ENCODE measurements at places on chromosomes 7 and 10. TPM values are rescaled to one million over a fixed set of nuclear protein-coding genes. Genes with fewer than 3 reads are reported as not detected.

AKR1C4 gene
- not detected for total RNA-seq

ZNF12 gene
- total RNA-seq, result 17.2 TPM

TRA2A gene
- 38.5 TPM for total RNA-seq

LRRC61 gene
- total RNA-seq, result 11.2 TPM

NEUROD6 gene
- total RNA-seq, result not detected

CFAP58 gene
- 0.55 TPM for total RNA-seq

LIPK gene
- not detected for total RNA-seq

PKD1L1 gene
- total RNA-seq, result 0.27 TPM

DDX56 gene
- 56.1 TPM for total RNA-seq

PPP1R17 gene
- total RNA-seq, result not detected

ZNF488 gene
- total RNA-seq, result not detected

CAPZA2 gene
- total RNA-seq, result 234 TPM

TRIM50 gene
- 0.71 TPM for total RNA-seq

SMC3 gene
- total RNA-seq, result 30.2 TPM

GRCh38 chr10:121886997-121887622, 40.7 kb downstream of the ATE1 start:
- H3K36me3 ChIP-seq, result no peaks in the 10 kb centered on the region
- no peak overlapping the region for H3K27ac ChIP-seq
- H3K27me3 ChIP-seq, result no peaks in the 10 kb centered on the region

DNA sequence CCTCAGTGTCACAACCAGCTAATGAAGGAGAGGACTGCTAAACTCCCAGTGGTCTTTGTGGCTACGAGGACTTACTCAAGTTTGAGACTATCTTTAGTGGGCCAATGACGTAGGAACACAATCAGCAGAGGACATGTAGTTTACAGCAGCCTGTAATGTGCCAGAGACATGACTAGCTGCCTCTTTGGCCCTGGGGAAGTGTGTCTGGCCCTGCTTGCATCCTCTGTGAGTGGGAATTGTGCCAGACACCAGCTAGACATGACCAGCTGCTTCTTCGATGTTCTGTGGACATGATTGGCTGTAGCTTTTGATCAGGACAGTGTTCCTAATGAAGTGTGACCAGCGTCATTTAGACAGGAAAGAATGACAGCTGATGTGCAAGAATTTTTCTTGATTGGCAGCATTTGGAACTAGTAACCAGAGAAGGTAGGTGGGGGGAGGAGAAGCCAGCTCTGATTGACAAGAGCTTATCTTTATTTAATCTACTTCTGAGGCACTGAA, 141.7 kb downstream of the AUTS2 start:
- H3K27ac ChIP-seq, result peak overlapping the region; percentile 9
- no peak overlapping the region for H3K4me3 ChIP-seq
- no peaks in the 10 kb centered on the region for H3K27me3 ChIP-seq
- H3K36me3 ChIP-seq, result no peaks in the 10 kb centered on the region
- DNase-seq, result peak; percentile 82
- H3K4me1 ChIP-seq, result peaks cover 30% of the 10 kb centered on the region

- DNase-seq, result peak; percentile 43
- H3K4me3 ChIP-seq, result no peak overlapping the region
- no peak overlapping the region for H3K27ac ChIP-seq
- H3K27me3 ChIP-seq, result no peaks in the 10 kb centered on the region
- no peaks in the 10 kb centered on the region for H3K4me1 ChIP-seq
- no peaks in the 10 kb centered on the region for H3K36me3 ChIP-seq
These were observed 186.4 kb downstream of the EBF3 start for GRCh38 chr10:129777687-129778086.

GRCh38 chr10:104300736-104301292, 31.8 kb downstream of the GSTO2 start:
- H3K27ac ChIP-seq, result peak overlapping the region; percentile 92
- no peak overlapping the region for H3K4me3 ChIP-seq
- H3K36me3 ChIP-seq, result no peaks in the 10 kb centered on the region
- H3K27me3 ChIP-seq, result no peaks in the 10 kb centered on the region
- peak; percentile 91 for DNase-seq

- H3K4me3 ChIP-seq, result no peak overlapping the region
- peaks cover 30% of the 10 kb centered on the region for H3K4me1 ChIP-seq
- no peaks in the 10 kb centered on the region for H3K27me3 ChIP-seq
These were observed 3.3 kb downstream of the TMEM140 start for GRCh38 chr7:135151132-135151531.

DNA sequence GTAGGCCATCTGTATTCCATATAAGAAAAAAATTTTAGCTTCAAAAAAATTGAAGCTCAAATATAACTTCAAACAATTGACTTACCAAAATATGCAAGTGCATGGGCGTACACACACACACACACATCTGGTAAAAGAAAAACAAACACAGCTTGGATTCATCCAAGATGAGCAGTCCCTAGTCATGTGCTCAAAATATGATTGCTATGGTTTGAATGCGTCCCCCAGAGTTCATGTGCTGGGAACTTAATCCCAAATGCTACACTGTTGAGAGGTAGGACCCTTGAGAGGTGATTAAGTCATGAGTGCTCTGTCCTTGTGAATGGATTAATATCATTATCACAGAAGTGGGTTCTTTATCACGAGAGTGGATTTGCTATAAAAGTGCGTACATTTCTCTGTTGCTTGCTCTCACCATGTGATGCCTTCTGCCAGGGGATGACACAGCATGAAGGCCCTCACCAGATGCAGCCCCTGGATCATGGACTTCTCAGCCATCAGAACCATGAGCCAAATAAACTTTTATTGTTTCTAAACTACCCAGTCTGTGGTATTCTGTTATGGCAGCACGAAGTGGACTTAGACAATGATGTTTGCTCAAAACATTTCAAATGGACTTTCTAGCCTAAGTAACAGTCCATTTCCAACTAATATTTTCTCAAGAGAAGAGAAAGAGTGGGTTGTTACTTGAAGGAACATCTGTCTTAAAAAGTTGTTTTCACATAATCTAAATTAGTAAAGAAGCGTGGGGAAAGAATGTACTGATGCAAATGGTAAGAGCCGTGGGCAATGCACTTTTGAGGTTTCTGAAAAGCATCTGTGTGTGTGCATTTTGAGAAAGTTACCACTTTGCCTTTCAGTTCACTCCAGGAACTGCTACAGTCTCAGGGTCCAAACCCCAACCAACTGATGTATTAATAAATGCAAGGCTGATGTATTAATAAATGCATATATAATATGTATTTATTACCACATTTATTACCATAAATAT, 15.1 kb upstream of the SVIL start:
- H3K36me3 ChIP-seq, result no peaks in the 10 kb centered on the region
- DNase-seq, result no peak
- peaks cover 84% of the 10 kb centered on the region for H3K4me1 ChIP-seq
- peak overlapping the region; percentile 90 for H3K27ac ChIP-seq
- H3K27me3 ChIP-seq, result no peaks in the 10 kb centered on the region
- H3K4me3 ChIP-seq, result no peak overlapping the region

- H3K27me3 ChIP-seq, result no peaks in the 10 kb centered on the region
- H3K4me1 ChIP-seq, result peaks cover 4% of the 10 kb centered on the region
- no peaks in the 10 kb centered on the region for H3K36me3 ChIP-seq
- H3K27ac ChIP-seq, result no peak overlapping the region
These were observed 66.4 kb upstream of the MRLN start for GRCh38 chr10:59819683-59820082.

DNA sequence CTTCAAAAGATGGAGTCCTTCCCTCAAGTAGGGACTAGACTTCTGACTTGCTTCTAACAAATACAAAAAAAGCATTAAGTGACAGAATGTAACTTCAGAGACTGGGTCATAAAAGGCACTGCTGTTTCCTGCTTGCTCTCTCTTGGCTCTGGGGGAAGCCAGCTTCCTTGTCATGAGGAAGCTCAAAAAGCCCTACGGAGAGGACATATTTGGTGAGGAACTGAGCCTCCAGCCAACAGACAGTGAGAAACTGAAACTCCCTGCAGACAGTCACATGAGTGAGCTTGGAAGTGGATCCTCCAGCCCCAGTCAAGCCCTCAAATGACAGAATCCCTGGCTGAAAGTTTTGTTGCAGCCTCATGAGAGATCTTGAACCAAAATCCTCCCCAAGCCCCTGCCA, 26.3 kb upstream of the SLC35G1 start:
- no peak overlapping the region for H3K27ac ChIP-seq
- no peaks in the 10 kb centered on the region for H3K27me3 ChIP-seq
- H3K4me1 ChIP-seq, result no peaks in the 10 kb centered on the region
- no peaks in the 10 kb centered on the region for H3K36me3 ChIP-seq
- H3K4me3 ChIP-seq, result no peak overlapping the region

DNA sequence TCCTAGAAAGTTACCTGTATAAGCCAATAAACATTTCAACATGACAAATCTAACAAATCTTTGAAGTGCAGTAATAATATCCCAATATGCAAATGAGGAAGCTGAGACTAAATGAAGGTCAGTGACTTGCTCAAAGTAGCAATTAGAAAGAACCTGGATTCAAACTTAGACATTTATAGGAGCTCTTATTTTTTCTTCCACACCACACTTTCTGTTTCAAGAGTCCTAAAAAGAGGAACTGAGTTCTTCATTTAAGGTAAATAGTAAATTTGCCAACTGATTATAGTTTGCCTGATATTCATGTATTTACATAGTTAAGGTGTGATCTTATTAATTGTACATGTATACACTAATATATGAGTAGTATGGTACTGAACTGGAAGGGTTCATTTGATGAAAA, 44.0 kb downstream of the KLHDC10 start:
- H3K36me3 ChIP-seq, result peaks cover 8% of the 10 kb centered on the region
- no peak overlapping the region for H3K27ac ChIP-seq
- no peak overlapping the region for H3K4me3 ChIP-seq
- H3K4me1 ChIP-seq, result no peaks in the 10 kb centered on the region
- H3K27me3 ChIP-seq, result no peaks in the 10 kb centered on the region
- DNase-seq, result no peak

DNA sequence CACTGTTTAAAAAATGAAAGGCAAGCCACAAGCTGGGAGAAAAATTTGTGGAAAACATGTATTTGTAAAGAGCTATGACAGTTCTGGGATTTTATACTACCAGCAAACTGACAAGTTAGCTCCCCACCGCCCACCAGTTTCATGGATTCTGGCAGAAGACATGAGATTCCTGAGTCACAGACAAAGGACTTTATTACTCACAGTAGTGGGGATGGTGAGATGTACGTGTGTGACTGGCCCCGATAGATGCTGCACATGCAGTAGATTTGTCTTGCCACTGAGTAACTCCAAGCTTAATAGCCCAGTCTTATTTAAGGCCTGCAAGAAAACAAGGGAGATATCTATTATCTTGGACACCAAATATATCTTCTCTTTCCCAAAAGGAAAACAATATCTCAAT, 281.7 kb downstream of the AHR start:
- H3K4me1 ChIP-seq, result no peaks in the 10 kb centered on the region
- no peaks in the 10 kb centered on the region for H3K27me3 ChIP-seq
- no peak overlapping the region for H3K27ac ChIP-seq
- no peak for DNase-seq

DNA sequence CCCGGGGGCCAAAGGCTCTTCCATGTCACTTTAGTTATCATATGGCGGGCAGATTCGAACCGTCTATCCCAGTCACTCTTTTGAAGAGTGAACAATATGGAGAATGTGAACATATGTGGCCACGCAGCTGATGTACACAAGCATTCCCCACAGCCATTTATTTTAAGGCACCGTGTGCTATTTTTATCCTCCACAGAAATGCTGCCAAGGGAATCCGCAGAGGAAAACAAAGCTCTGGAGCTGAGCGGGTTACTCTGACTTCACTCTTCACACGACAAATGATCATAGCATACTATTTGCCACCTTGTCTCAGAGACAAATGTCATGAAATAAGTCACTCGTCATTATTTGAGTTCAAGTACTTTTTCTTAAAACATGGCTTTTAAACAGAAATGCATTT, 100.3 kb downstream of the CTBP2 start:
- H3K4me1 ChIP-seq, result peaks cover 100% of the 10 kb centered on the region
- no peak for DNase-seq
- no peaks in the 10 kb centered on the region for H3K27me3 ChIP-seq

DNA sequence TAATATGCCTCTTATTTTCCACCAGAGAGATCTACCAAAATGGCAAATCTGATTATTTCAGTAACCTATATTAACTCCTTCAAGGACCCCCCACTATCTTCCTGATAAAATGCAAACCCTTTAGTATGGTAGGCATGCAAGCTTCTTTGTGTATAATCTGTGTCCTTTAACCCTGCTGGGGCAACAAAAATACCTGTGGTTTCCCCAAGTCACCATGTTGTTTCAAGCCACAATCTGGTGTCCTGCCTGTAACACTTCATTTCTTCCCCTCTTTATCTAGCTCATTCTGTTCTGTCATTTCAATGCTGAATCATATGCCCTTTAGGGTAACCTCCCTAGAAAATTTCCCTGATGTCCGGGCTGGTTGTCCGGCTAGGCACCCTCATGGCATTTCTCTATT, 5.3 kb downstream of the CALCR start:
- no peak overlapping the region for H3K27ac ChIP-seq
- peaks cover 10% of the 10 kb centered on the region for H3K27me3 ChIP-seq
- H3K4me1 ChIP-seq, result peaks cover under 1% of the 10 kb centered on the region
- no peaks in the 10 kb centered on the region for H3K36me3 ChIP-seq
- H3K4me3 ChIP-seq, result no peak overlapping the region
- no peak for DNase-seq

GRCh38 chr10:128573281-128573845, 447.1 kb upstream of the MKI67 start:
- no peaks in the 10 kb centered on the region for H3K4me1 ChIP-seq
- H3K27ac ChIP-seq, result no peak overlapping the region
- H3K36me3 ChIP-seq, result no peaks in the 10 kb centered on the region
- no peak overlapping the region for H3K4me3 ChIP-seq
- no peaks in the 10 kb centered on the region for H3K27me3 ChIP-seq

DNA sequence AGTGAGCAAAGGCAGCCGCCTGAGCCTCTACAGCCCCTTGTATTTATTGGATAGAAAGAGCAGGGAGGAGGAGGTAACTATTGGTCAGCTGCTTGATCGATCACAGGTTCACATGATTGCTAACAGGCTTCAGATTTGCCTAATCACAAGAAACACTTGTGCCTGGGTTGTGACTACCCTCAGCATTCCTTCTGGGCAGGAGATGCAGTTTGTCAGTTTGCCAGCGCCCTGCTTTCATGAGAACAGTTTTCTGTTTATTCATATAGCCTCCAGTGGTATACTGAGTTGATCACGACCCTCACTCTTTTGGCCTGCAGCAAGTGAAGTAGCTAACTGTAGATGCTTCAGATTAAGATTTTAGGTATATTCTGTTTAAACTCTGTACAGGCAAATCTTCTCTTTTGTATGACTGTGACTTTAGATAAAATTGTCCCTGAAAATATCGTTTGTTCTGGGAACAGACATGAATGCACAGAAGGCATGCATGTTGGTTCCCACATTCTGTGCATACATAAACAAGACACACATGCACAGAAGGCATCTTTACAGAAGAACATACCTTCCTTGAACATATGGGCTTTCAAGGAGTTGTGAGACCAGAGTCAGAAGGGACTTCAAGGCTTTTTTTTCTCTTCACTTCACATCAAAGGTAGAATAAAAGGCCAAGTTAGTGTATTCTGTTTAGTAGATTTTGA, 422.4 kb upstream of the STEAP1 start:
- H3K36me3 ChIP-seq, result no peaks in the 10 kb centered on the region
- no peaks in the 10 kb centered on the region for H3K27me3 ChIP-seq
- H3K4me3 ChIP-seq, result no peak overlapping the region

GRCh38 chr7:128361411-128362379, at the start of gene PRRT4:
TSS of gene PRRT4 (minus strand) at chr7:128361690.
- H3K4me1 ChIP-seq, result peaks cover 15% of the 10 kb centered on the region
- H3K27ac ChIP-seq, result no peak within 1 kb of the TSS
- H3K27me3 ChIP-seq, result no peaks in the 10 kb centered on the region
- H3K36me3 ChIP-seq, result no peaks in the 10 kb centered on the region
- H3K4me3 ChIP-seq, result peak within 1 kb of the TSS; percentile 54
- DNase-seq, result peak; percentile 70
